NCI-H460 (cell line): ENCODE measurements at places on chromosomes 3 and 15. TPM values are rescaled to one million over a fixed set of nuclear protein-coding genes. Genes with fewer than 3 reads are reported as not detected.
A peak's percentile ranks its signal among the peaks of the same experiment; 100 is the strongest.

GRCh38 chr3:28667646-28668621, 319.3 kb upstream of the AZI2 start:
- peak; percentile 75 for DNase-seq

USP8 gene
- total RNA-seq: 67.9 and 69.2 TPM in 2 replicates

- DNase-seq: no peak
These were observed 109.6 kb downstream of the OXSM start for GRCh38 chr3:25899352-25900101.

SI gene
- total RNA-seq: not detected in 2 replicates

IL17RD gene
- 0.29 and 0.62 TPM in 2 replicates for total RNA-seq

GRCh38 chr15:43769584-43770228, 7.1 kb downstream of the ELL3 start:
- peak; percentile 44 for DNase-seq

HTR3C gene
- not detected in 2 replicates for total RNA-seq

WDR72 gene
- 40.3 and 40.4 TPM in 2 replicates for total RNA-seq

BFSP2 gene
- total RNA-seq: not detected in 2 replicates

DNA sequence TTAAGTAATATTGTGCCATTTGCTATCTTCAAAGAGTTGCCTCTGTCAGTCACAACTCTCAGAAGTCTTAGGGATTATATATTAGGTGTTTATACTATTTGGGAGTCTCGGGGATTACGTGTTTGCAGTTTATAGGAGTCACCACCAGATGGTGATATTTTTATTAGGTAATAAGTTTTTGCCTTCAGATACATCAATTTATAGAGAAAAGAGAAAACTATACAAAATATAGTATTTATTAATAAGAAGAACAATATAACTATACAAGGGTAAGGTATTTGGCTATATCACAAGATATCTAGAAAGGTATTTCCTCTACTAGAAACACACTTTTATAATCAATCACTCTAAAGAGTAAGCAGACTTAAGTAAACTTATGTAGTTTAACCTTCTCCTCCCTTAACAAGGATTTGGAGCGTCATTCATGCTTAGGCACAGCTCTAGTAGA, 10.7 kb upstream of the DHX36 start:
- DNase-seq: peak; percentile 24

DNAH12 gene
- total RNA-seq: not detected in 2 replicates

DNA sequence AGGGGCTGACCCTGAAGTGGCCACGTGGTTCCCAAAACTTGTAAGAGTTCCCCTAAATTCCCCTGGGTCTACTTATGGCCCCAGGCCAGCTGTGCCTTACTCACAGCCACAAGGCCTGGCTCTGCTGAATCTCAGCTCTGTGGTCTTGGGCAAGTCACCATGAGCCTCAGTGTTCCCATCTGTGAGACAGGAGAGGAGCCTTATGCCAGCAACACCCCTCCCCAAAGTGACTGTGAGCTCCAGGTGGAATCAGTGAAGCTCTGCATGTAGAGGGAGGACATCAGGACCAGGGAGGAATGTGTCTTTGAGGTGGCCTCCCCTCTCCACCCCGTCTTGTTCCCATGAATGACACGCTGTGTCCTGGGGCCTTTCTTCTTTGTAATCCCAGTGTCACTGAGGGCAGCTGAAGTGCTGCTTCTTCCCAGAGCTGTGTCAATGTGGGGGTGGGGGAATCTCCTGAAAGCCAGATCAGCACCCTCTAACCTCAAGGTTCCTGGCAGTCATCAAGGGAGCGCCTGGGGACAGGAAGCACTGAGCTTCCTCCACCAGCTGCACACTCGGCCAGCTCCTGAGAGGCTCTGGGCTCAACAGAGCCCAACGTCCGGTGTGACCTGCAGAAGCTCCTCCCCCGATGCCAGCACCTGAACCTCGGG, 258.9 kb downstream of the UACA start:
- DNase-seq: no peak

- no peak for DNase-seq
These were observed 548.8 kb upstream of the MDFIC2 start for GRCh38 chr3:70861234-70861633.

DNA sequence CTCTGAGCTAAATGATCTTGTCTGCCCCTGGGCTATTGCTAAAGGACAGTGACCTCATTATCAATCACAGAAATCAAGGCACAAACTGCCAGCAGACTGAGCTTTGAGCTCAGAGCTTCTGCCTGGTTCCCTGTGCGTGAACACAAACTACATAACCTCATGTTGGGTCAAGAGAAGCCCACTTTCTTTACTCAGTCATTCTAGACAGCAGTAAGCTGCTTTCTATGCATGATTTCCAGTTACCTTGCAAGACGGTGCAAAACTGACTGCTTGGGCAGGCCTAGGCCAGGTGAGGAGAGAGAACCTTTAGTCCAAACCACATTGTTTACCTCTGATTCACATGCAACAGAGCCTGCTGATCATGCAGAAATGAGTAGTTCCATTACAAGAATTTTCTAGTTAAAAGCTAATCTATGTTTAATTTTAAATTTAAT, 75.1 kb downstream of the ARRDC4 start:
- DNase-seq: no peak

CTXN2 gene
- not detected in 2 replicates for total RNA-seq

GRCh38 chr15:36954486-36954885, 145.9 kb downstream of the MEIS2 start:
- no peak for DNase-seq

DNA sequence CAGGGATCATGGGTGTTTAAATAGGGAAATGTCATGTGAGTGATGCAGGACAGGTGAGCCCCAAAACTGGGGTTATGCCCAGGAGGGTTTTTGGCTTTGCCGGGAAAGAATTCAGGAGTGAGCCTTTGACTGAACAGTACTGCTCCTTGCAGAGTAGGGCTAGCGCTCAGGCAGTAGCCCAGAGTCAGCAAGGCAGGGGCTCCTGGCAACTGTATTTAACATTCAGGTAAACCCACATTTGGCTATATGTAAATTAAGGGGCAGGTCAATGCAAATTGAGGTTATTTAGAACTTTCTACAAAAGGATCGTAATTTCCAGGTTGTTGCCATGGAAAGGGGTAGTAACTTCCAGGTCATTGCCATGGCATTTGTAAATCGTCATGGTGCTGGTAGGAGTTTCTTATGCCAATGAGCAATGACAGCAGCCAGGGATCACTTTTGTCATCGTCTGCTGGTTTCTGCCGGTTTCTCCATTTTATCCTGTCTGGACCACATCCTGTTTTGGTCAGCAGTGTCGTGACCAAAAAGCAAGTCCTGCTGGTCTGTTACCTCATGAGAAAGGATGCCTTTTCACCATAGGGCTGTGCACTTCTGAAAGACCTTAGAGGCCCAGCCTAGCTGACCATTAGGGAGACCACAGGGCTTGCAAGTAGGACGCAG, 24.3 kb downstream of the MTHFS start:
- no peak for DNase-seq

GRCh38 chr3:99712291-99712954, 74.0 kb downstream of the COL8A1 start:
- no peak for DNase-seq

- DNase-seq: no peak
These were observed 66.7 kb downstream of the BBX start for GRCh38 chr3:107589454-107589853.

DNA sequence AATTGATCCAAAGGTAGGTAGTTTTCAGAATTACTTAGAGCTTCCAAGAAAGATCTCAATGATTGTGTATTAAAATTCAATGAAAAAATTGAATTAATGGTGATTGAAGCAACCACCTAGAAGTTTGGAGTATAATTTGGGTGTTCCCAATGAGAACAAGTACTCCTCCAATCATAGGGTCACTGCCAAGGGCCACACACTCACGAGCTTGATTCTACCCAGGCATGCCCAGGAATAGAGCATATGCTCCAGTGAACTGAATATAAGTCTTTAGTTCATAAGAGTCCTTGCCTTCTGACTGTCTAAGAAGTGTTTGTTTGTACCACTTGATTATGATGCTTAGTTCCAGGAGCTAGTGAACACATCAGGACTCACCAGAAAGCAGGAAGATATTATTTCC, 133.9 kb downstream of the CPNE4 start:
- no peak for DNase-seq

DNA sequence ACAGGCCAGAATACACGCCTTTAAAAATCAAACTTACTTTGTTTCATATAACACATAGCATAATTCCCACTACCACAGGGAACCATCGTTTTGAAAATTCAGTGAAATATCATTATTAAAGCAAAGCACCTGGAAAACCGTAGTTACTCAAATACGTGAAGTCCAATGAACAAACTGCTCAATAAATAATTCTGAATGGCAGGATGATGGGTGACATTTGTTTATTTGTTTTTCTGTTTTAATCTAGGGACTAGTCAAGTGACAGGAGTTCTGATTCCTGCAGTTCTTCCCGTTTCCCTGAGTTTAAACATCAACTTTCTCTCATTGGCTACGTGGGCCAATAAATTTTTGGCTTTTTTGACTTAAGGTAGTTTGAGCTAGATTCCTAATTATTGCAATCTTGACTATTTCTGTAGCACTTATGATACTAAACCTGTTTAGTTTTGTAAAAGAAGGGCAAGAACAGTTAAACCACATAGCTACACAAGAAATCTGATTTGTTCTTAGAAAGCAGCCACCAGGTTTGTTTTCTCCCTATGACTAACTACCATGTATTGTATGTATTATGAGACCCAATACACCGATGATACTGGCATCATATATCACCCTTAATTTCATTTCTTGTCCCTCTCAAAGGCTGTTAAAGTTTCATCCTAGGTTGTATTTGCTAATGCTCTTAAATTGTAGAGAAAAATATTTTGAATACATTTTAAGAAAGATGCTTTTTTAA, 411.2 kb downstream of the SHQ1 start:
- DNase-seq: no peak

DNA sequence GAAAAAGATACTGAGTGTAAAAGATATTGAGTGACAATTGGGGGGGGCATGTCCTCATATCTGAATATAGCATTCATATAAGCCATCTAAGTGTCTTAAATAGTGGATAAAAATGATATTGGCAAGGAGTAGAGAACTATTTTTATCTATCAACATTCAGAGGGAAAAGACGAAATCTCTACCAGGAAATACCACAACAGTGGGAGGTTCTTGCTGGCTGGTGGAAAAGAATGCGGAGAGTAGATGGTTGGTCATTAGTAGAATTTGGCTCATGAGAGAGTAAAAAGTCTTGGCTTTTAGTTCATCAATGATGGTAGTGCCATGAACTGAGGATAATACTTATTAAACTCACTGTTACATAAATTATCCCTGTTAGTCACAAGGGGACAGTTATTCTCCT, 4.8 kb upstream of the TCF12 start:
- no peak for DNase-seq

DNA sequence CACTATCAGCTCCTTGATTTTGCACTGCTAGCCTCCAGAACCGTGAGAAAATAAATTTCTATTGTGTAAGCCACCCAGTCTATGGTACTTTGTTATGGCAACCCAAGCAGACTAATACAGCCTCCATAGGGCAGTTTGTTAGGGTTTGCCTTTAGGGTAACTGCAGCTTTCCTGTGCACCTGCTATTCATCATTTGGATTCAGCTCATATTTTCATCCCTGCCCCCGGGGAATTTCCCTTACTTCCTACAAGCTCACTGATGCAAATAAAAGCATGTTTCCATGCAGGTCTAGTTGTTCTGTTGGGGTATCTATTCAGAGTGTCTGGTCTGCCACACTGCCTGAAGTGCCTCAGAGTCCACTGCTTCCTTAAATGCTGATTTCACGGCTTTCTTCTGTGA, 48.6 kb upstream of the ATOSA start:
- DNase-seq: no peak

GRCh38 chr3:107045791-107046190, 331.4 kb upstream of the CCDC54 start:
- DNase-seq: no peak

DNA sequence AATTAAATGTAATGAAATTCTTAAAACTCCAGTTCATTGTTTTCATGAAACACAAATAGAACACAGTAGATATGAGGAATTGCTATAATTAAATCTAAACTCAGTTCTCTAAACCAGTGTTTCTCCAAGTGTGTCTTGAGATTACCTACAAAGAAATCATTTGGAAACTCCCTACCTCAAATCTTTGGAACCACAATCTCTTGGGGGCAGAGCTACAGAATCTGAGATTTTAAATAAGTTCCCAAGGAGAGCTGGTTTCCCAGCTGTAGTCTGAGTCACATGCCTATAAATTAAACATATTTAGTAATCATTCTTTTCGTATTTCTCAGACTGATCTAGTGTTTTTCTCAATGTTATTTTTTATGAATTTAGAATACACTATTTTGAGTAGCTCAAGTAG, 17.0 kb upstream of the ACTC1 start:
- DNase-seq: no peak

DNA sequence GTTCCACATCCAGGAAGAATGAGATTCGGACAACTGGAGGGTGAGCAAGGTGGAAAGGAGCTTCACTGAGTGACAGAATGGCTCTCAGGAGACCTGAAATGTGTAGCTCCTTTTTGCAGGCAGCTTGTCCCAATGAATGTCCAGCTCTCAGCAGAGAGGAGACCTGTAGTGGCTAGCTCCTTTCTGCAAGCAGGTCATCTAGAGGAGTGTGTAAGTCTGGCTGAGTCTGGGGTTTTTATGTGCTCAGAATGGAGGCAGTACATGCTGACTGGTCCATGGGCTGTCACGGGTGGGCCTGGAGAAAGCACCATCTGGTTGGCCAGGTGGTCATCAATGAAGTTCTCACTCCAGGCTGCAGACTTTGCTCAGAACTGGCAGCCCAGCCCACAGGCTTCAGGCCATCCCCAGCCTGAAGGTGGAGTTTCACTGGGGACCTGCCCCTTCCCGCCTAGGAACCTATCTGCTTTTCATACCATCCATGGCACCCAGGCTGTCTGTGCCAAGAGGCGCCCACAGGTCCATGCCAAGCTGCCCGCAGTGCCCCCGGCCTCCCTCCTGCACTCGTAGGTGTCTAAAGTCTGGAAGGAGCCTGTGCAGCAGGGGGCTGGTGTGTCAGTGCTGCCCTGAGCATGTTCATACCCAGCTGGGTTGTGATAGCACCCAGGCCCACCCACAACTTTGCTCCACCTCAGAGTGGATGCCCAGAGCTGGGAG, 276.6 kb downstream of the UBE2E2 start:
- no peak for DNase-seq

GRCh38 chr3:32755761-32756160, 62.0 kb upstream of the TRIM71 start:
- no peak for DNase-seq

DUOX1 gene
- total RNA-seq: not detected in 2 replicates

- DNase-seq: peak; percentile 84
These were observed 67.1 kb downstream of the ATP8B4 start for GRCh38 chr15:50051811-50052419.

TMF1 gene
- 14.8 and 16.8 TPM in 2 replicates for total RNA-seq

- DNase-seq: no peak
These were observed 28.2 kb upstream of the NOX5 start for GRCh38 chr15:68986322-68986721.

ISLR gene
- not detected in 2 replicates for total RNA-seq

CLSTN2 gene
- total RNA-seq: not detected in 2 replicates

DNA sequence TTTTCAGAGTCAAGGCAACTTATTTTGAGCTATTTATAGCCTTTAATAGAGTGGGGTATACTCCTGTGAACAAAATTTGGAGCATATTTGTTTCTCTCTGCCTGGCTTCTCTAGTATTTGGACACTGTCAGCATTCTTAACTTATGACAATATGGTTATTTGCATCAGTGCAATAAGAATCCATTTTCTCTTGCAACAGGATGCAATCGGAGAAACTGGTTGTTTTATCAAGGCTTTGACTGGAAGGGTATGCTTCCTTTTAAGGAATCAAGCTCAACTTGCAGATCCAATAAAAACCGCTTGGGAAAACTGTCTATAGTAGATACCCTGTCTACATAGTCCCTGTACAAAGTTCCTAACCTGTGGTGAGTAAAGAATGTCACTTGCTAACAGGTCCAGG, 106.7 kb downstream of the DPH6 start:
- no peak for DNase-seq
